Stimulated activated naive CD4-positive, alpha-beta T cell (primary cell): ENCODE measurements at places on chromosomes 1 and 21.

- DNase-seq: no peak
Measured at GRCh38 chr21:34792504-34793089, 123.8 kb downstream of the CLIC6 start.

- no peak for DNase-seq
Measured at GRCh38 chr1:17588048-17588871, 48.8 kb downstream of the ARHGEF10L start.

- no peak for DNase-seq
Measured at GRCh38 chr1:23997812-23998211, 17.7 kb upstream of the SRSF10 start.

- DNase-seq: peak; percentile 12
Measured at GRCh38 chr1:150365941-150366340, 2.0 kb downstream of the RPRD2 start.

GRCh38 chr1:244897476-244898254, 33.3 kb upstream of the HNRNPU start:
- DNase-seq: no peak

DNA sequence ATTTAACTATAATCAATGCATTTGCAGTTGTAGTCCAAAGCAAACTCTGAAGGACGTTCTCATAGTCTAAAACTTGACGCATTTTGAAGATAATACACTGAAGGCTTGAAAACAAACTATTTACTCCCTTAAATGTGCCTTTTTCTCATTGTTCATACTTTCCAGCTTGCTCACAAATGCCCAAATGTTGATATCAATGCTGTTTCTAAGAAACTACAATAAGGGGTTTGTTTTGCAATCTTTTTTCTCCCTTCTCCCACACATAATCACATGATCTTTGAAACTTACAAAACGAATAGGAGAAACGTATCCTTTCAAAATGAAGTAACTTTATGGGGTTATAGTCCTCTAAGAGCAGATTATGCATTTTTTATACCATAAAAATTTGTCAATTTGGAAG, 508.7 kb downstream of the DPYD start:
- DNase-seq: no peak

DNA sequence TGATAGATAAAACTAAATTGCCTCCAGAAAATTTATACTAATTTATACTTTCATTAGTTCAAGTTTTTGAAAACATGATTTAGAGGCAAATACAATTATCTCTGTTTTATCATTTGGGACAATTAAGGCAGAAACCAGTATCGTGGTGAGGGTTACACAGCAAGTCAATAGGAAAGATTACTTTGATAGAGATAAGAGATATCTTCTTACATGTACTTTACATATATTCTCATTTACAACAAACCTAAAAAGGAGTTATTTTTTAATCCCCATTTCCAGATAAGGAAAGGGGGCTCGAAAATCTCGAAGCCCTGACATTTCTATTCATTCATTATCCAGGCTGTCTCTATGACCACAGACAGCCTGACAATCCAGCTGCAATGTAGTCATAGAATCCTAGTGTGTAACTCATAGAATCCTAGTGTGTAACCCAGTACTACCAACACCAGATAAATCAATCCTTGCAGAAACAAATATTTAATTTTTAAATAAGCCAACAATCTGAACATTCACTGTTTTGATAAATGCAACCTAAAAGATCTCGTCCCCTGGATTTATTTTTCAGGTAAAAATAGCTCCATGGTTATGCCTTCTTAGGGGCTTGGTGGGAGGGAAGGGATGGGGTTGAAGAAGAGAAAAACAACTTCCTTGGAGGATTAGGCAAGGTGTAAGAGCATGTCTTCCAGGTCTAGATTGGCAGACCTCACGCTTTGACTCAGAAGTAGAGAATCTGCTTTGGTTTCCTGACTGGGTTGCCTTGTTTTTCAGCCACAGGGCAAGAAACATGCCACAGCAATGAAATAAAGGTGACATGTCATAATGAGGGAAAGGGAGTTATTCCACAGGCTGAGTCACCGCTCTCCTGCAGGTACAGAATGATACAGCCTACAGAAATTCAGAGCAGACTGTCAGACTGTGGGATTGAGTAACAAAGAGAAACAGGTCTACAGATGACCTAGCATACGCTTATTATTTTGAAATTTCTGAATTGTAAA, 45.6 kb downstream of the IRF2BP2 start:
- DNase-seq: no peak

DNA sequence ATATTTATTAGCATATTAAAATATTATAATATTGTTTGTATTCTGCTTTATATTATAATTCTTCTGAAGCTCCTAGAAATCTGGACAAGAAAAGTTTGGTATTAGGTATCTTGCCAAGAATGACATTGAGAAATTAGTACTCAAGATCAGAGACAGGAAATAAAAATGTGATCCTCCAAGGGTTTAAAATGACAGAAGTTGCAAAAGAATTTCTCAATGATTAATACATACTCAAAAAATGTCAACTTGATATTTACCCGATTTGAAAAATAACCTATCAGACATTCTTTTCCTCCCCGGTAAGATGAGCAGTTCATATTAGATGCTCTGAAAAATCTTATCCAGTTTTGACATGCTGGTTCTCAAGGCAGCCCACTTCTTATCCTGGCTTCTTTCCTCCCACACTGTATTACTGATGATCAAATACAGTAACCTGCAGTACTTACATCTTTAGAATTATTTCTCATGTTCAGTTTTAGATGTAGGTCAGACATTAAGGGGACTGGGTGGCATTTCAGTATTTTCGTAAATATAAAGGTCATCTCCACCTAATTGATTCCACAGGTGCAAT, 55.3 kb downstream of the CACHD1 start:
- no peak for DNase-seq

GRCh38 chr1:82978461-82979324, 1020.2 kb downstream of the TTLL7 start:
- no peak for DNase-seq

- DNase-seq: no peak
Measured at GRCh38 chr1:197526736-197527371, 248.4 kb downstream of the DENND1B start.

GRCh38 chr1:150981177-150981804, 801 bp upstream of the ANXA9 start:
- DNase-seq: no peak

- DNase-seq: no peak
Measured at GRCh38 chr1:34681480-34682451, 73.1 kb upstream of the GJB5 start.

GRCh38 chr1:244050835-244051444, at the start of gene ZBTB18:
ZBTB18 (plus strand) TSS chr1:244051283; CDS start chr1:244051432, 149 bp downstream.
- peak; percentile 33 for DNase-seq

DNA sequence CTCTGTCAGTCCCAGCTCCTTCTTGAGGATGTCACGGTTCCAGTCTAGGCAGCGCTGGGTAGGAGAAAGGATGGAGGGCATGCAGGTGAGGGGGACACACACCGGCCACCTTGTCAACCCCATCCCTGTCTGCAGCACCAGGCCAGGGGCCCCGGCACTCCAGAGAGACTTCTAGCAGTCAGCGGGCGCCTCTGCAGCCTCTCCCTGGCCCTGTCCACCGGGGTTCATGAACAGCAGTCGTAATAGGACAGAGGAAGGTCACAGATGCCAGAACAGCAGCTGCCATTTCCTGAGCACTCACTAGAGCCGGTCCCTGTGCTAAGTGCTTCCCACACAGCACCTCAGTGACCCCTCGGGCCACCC, 16.3 kb upstream of the SDHB start:
- DNase-seq: no peak

- no peak for DNase-seq
Measured at GRCh38 chr1:61748566-61748965, 6.3 kb downstream of the PATJ start.

DNA sequence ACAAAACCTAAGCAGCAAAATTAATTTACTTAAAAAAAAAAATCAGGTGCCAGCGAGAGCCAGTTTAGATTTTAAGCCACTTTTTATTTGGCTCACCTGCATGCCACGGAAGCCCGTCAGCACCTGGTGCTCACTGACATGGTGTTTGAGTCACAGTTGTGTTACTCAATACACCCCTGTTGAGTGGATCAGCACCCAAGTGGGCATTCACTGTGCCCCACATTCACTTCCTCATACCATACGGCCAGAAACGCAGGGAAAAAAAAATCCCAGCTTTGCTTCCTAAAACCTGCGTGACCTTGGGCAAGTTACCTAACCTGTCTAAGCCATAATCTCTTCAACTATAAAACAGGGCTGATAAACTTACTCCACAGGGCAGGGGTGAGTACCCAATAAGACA, 42.8 kb upstream of the SIM2 start:
- DNase-seq: no peak

DNA sequence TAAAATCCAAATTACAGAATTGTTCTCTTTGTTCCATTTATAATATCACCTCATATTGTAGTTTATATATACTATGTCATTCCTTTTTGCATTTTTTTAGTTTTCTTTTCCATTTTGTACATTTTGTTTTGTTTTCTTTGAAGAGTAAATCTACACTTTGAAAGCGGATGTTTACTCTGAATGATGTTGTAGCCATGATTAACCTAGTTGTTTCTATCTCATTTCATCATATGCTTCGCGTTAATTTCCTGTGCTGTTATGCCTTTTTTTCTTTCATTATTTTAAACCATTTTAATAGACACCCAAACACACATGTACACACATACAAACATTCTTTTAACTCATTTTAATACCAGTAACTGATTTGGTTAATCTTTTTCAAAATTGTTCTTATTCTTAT, 5.3 kb downstream of the OR2T6 start:
- DNase-seq: no peak

DNA sequence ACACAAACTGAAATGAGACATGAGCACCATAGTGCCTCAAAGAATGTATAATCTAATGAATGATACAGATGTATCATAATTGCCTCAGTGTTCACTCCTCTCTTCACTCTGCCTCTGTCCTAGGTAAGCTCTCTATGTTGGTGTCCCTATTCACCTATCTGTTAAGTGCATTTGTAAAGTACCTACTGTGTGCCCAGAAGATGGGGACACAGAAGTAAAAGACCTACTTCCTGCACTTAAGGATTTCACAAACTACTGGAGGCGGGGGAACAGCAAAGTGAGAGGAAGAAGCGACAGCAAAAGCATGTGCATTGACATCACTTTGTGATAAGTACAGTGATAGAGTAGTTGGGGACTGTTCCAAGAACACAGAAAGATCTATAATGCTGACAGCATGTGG, 18.1 kb downstream of the RD3 start:
- DNase-seq: no peak

DNA sequence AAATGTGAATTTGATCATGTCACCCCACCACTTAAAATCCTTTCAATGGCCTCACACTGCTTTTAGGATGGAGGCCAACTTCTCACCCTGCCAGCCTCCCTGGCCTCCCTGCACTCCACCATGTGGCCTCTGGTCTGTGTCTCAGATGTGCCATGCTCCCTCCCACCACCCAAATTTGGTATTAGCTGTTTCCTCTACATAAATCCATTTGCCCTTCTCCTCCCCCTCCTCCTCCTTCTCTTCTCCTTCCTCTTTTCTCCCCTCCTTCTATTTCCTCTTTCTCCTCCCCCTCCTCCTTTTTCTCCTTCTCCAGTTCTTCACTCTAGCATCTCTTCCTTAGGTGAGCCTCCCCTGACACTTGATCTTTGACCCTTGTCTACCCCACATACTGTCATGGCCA, 16.7 kb upstream of the GUCA2B start:
- DNase-seq: no peak

GRCh38 chr1:40185951-40186864, 25.0 kb downstream of the RLF start:
- DNase-seq: no peak

- no peak for DNase-seq
Measured at GRCh38 chr1:232754930-232755329, 50.3 kb upstream of the MAP10 start.

- peak; percentile 59 for DNase-seq
Measured at GRCh38 chr1:22105611-22106207, 37.2 kb downstream of the WNT4 start.

- DNase-seq: no peak
Measured at GRCh38 chr1:81366173-81366572, 434.6 kb upstream of the ADGRL2 start.

DNA sequence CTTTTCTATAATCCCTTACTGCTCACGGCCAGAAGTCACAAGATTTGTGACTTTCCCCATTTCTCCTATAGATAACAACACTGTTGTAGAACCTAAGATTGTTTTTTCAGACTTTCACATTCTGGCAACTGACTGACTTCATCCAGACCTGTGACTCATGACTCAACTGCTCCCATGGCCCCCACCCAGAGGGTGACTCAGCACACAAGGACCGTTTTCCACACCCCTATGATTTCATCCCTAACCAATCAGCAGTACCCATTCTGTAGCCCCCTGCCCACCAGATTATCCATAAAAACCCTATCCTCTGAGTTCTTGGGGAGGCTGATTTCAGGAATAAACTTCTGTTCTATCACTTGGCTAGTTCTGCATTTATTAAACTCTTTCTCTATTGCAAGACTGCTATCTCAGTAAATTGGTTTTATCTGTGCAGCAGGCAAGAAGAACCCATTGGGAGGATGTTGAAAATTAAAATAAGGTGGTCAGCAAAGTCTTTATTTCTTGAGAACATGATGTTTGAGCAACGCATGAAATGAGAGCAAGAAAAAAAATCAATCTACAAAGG, 79.7 kb downstream of the NGF start:
- no peak for DNase-seq

GRCh38 chr1:156638189-156638985, 3.5 kb upstream of the BCAN start:
- DNase-seq: no peak

- DNase-seq: no peak
Measured at GRCh38 chr21:33078907-33079582, 9.1 kb downstream of the OLIG1 start.

DNA sequence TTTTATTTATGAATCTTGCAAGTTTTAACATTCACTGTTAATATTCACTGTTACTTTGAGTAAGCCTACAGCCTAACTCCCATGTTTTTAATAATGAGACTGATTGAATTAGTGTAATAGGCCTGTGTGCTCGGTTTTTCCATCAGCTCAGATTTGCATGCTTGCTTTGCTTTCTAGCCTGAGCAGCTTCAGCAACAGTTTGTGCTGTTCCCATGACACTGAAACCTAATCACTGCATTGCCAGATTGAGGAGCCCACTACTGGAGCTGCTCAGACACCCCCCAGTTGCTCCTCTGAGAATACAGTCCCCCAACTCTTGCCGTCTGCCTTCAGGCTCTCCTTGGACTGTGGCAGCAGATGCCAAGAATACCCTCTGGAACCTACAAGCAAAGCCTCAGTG, 695.4 kb downstream of the BRINP3 start:
- no peak for DNase-seq

- DNase-seq: no peak
Measured at GRCh38 chr1:219927298-219927955, 930 bp downstream of the SLC30A10 start.

GRCh38 chr1:168608796-168609715, 32.7 kb downstream of the XCL1 start:
- no peak for DNase-seq

DNA sequence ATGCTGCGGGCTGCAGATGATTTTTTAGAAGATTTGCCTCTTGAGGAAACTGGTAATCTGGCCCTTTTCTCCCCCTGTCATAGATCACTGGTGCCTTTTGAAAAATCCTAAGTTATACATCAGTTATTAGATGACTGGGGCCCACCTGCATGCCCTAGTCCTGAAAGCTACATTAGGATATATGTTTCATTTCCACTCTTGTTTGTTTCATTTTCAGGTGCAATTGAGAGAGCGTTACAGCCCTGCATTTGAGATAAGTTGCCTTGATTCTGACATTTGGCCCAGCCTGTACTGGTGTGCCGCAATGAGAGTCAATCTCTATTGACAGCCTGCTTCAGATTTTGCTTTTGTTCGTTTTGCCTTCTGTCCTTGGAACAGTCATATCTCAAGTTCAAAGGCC, 8.1 kb upstream of the IFI44 start:
- no peak for DNase-seq
